ENCODE measurements at places on chromosomes 13 and 19. TPM values are rescaled to one million over a fixed set of nuclear protein-coding genes. Genes with fewer than 3 reads are reported as not detected.

The RNASEH2A gene
- 6.4 TPM for polyA plus RNA-seq

The B3GLCT gene
- polyA plus RNA-seq, result 3.3 TPM

The CNOT3 gene
- polyA plus RNA-seq, result 22.3 TPM

The METTL21C gene
- polyA plus RNA-seq, result not detected

The POU2F2 gene
- polyA plus RNA-seq, result 0.68 TPM

The SLITRK6 gene
- 0.25 TPM for polyA plus RNA-seq

The ZNF534 gene
- polyA plus RNA-seq, result not detected

The FCHO1 gene
- polyA plus RNA-seq, result 0.75 TPM

The CHAMP1 gene
- polyA plus RNA-seq, result 6.0 TPM

The PRDX2 gene
- polyA plus RNA-seq, result 240 TPM

The ZNF829 gene
- polyA plus RNA-seq, result 1.1 TPM

The KIR2DL3 gene
- not detected for polyA plus RNA-seq

The IFI30 gene
- polyA plus RNA-seq, result 53.2 TPM

The UHRF1 gene
- 2.0 TPM for polyA plus RNA-seq

The CCL25 gene
- polyA plus RNA-seq, result not detected

The CEACAM8 gene
- not detected for polyA plus RNA-seq

The MUC16 gene
- 0.28 TPM for polyA plus RNA-seq

The ADM5 gene
- polyA plus RNA-seq, result 0.61 TPM

The ZNF324B gene
- polyA plus RNA-seq, result 2.3 TPM

The ADPRHL1 gene
- polyA plus RNA-seq, result 2.2 TPM
